ENCODE measurements at places on chromosomes 12 and 14.

DNA sequence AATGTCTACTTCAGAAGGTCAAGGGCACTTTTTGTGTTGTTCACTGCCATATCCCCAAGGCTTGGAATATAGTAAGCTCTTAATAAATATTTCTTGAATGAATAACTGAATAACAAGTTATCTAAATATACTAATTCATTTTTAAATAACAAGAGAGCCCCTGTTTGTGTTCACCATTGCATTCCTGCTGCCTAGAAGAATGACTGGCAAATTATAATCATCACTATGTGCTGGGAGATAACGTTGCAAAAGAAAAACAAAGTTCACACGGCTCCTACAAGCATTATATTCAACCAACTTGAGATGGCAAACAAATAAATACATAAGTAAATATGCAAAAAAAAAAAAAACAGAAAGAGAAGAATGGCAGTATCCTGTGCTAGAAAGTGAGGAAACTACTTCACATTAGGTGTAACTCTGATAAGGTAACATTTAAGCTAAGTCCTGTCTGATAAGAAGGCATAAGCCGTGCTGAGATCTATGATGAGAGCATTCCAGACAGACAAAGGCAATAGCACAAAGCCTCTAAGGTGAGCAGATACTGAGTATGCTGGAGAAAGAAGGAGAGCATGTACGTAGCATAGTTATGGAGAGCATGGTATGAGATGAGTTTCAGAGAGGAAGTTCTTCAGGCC lies 9.2 kb upstream of the TSPAN8 start:
- DNase-seq, result no peak

DNA sequence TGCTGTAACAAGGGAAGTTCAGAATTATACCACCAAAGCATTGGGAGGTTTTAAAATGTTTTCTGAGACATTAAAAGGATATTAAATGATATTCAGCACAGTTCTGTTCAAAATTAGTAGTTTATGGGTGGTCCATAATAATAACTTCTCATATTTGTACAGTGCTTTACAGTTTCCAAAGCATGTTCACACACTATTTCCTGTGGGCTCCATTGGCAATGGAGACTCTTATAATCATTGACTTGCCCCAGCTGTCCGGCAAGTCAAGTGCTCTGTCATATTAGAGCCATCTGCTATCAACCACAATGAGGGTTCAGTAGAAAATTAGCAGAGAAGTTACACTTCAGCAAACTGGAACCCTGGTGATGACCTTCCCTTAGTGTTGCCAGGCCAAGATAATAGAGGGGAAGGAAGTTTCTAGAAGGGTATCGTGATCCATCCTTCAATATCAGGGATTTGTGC lies 526.6 kb upstream of the CCDC196 start:
- DNase-seq, result no peak

DNA sequence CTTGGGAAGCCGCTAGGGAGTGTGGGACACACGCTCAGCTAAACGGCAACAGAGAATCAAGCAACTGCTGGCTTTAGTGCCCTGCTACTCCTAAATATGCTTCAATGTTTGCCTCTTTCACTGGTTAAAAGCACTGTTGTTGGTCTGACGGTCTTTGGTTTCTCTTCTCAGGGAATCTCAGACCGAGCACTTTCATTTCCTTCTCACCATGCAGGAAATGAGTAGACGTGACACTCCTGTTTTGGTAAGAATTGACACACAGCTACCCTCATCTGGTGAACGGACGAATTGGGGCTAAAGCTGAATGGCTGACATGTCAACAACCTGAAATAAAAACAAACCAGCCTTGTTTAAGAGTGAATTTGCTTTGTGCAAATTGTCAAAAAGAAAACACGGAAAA lies 57.5 kb upstream of the PIWIL1 start:
- DNase-seq, result no peak

- DNase-seq, result no peak
Observed at GRCh38 chr12:80226576-80226975, 127.2 kb downstream of the OTOGL start.

DNA sequence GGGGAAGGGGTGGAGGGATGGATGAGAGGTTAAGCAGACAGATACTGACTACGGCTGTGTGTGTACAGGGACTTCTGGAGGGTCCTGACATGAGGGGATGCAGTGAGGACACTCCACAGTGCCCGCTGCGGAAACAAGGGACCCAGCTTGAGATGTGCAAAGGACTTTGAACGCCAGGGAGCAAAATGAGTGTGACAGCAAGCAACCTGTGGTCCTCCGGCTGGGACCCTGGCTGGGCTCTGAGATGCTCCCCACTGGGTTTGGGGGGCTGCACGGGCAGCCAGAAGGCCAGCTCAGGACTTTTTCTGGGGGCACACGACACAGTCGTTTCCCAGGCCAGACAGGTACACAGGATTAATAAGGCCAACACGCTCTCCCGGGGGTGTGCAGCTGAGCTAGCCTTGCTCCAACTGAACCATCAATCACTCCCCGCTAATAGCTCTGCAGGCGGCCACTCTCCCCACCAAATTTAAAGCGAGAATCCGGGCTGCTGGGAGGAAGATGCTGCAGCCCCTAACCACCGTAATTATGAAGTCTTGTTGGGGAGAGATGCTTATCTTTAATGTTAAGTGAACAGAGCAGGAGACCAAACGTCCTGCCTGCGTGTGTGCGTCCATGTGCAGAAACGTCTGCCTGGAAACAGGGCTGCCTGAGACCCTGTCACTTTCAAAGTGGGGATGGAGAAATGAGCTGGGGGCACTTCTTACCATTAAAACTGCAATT lies 51.6 kb upstream of the DLK1 start:
- no peak for DNase-seq

DNA sequence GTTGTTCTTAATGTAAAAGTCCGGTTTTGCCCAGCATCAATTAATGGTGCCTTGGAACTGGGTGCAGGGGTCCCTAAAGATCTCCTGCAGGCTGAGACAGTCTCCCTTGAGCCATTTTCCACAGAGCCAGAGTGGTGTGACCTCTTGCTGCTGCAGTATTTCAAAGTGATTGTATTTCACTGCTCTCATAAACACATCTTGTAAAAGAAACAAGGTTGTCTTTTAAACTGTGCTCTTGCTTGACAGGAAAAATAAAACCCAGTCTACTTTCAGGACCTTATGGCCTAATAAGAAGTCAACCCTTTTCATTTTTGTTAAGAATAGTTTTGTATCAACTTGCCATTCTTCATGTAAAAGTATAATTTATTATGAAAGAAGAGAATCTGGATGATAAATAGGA lies 44.7 kb downstream of the TMEM117 start:
- DNase-seq, result no peak

- DNase-seq, result no peak
Observed at GRCh38 chr12:50746431-50746830, 17.5 kb upstream of the ATF1 start.

DNA sequence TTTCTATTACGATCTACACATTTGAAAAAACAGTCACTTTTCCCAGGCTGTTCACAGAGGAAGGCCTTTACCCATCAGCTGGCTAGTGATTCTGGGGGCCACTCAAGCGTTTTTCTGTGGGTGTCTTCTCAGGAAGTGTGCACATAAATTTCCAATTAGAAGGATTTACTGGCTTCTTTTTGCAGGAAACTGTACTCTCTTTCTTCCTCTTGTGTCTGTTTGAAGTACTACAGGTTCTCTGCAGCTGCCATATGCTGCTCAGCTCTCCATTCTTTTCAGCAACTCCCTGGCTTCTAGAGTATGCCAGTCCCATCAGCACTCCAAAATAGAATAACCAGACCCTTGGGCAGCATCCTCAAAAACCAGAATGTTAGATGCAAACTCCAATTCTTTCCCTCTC lies 110.4 kb upstream of the NAV3 start:
- DNase-seq, result no peak

DNA sequence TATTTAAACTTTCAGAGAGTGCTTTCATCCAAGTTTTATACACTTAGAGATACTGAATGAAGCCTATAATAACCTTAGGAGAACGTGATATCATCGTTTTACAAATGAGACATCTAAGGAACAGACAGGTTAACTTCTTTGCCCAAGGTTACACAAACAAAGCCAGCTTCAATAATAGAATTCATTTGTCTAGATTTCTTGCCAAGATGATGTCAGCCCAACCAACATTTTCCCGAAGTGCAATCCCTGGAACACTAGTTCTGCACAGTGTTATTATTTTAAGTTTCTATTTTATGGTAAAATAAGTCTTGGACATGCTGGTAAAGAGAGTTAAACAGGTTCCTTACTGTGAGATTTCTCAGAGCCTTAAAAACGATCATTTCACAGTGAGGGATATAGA lies 174.6 kb downstream of the SLC25A21 start:
- DNase-seq, result no peak

- DNase-seq, result no peak
Observed at GRCh38 chr12:112965643-112966042, 12.7 kb upstream of the OAS2 start.

DNA sequence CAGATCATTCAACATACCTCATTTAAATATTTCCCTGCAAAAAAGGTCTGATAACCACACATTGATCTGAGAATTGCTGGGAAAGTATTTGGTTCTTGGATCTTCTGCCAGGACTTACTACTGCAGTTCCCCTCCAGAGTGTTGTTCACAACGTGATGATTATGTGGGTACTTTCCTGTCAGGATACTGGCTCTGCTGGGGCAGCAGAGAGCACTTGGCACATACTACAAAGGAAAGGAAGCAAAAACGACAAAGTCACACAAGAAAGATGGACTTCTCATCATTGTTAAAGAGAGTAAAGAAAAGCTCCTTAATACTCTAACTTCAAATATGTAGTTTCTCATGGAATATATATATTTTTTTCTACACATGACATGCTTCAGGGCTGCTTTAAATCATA lies 11.5 kb downstream of the GNS start:
- DNase-seq, result no peak

DNA sequence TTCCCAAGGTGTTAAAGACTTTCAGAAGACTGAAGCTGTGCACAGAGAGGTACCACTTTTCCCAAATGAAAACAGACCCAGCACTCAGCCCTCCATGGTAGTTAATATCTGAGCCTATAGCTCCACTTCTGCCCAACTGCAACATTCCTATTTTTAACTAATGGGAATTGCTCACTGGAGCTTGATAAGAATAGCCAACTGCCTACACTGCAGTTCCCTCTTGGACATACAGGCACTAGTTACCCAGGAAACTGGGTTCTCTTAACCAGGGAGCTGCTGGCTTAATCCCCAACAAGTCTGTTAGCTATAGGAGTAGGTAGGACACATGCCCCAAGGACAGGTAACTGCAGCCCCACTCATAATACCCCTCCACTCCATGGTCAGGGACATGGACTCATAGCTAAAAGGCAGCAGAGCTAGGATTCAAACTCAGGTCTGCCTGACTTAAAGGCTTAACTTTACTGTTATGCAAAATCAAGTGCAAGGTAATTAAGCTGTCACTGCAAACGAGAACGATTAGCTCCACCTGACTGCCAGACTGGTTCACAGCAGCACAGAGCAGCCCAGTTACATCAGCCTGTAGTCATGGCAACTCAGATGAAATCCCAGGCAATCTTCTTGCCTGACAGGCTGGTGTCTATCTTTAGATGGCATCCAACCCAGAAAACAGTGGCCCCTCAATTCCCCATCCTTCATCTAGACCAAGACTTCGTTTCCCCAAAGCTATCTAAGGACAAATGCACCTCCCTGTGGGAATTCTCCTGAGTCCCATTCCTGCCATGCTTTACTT lies 77.1 kb upstream of the ACTN1 start:
- DNase-seq, result no peak

DNA sequence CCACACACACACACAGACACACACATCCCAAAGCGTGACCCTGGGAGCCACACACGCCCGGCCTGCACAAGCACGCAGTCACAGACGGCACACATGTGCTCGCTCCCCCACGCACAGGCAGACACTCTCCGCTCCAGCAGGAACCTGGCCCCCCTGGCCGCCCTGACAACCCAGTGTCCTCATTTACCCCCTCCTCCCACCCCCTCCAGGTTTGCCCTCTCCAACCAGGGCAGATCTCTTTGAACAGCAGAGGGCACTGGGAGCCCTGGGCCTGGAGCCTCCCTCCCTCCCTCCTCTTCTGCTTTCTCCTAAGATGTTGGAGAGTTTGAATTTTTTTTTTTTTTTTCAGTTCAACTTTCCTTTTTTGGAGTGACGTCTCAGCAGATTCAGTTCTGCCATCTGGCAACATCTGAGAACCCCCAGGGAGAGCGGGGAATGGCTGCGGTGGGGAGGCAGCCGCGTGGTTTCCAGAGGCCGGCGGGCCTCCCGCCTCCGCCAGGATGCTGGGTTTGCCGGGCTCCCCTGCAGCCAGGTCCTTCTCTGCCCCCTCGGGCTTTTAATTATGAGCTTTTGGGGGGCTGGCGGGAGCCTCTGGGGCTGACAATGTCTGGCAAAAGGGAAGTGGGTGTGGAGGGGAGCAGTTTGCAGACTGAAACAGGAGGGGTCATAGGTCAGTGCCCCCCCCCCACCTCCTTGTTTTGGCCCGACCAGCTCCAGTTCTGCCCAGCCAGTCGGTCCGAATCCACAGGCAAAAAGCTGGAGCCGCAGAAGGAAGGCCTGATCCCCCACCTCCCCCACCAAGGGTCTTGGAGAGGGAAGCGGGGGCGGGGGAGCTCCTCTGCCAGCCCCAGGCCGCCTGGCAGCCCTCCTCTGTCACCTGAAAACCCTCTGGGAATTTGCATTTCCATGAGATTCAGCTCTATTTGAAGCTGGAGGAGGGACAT lies 1.3 kb upstream of the NCOR2 start:
- peak; percentile 53 for DNase-seq

DNA sequence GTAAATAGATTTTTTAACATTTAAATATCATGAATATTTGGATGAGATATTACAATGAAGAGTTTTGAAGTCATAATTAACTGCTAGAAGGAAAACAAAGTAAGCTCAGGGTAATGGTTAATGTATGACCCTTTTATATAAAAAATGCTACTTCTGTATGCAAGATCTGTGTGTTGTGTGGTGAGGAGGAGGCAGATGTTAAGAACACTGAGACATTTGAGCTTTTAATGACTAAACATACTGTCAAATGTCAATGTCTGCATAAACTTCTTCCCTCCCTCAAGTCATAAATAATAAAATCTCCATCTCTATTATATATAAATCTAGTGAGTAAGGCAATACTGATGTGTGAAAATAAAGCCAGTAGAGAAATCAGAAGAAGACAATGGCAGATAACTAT lies 1.4 kb downstream of the TPH2 start:
- no peak for DNase-seq

DNA sequence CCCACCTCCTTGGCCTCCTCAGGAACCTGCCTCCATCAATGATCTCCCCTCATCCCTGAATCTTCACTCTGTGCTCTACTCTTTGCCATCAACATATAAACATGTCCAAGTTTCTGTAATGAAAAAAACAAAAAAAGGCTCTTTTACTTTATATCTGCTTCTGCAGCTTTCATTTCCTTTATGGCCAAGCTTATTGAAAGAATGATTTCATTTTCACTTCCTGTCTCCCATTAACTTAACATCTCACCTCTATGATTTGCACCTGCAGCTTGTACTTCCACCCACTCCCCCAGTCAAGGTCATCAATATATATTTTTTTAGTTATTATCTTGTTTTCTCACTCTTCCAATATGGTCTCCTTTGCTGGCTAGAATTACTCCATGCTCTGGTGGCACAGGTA lies 15.6 kb upstream of the RNU6-7 start:
- no peak for DNase-seq

GRCh38 chr14:97900196-97900854 lies 1103.1 kb downstream of the VRK1 start:
- DNase-seq, result no peak

GRCh38 chr14:33837943-33838683 lies 112.8 kb downstream of the EGLN3 start:
- no peak for DNase-seq

All from GM12878 (cell line).